ENCODE measurements at places on chromosomes 6 and 20.

DNA sequence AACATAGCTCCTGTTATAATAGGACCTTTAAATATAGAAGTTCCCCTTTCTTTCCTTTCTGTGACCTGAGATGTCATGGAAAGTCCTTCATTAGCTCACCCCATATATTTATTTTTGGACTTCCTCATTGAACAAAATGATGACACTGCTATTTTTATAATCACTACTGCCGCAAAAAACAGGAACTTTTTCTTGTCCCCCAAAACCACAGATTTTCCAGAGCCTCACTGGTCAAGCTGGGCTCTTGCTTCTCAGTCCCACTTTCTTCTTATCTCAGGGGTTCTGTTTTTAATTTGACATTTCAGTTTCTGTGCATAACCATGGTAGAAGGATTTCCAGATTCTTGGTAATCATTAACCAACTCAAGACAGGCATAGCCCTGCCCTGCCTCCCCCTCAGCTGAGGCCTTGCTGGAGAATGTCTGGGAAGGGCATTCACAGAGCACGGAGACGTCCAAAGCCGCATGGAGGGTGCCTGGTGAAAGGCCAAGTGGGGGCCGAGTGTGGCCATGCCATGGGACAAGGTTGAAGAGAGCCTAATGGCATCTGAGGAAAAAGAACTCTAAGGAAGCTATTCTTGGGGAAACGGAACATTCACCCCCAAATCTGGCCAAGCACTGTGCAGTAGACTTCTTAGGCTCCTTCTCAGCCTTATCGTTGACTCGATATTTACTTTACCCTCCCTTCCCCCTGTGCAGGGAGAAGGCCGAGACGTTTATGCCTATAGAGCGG is 73.7 kb downstream of the EDN1 start:
- no peak for DNase-seq

- DNase-seq, result no peak
Measured at GRCh38 chr6:1894954-1895353, 285.2 kb downstream of the FOXC1 start.

- DNase-seq, result peak; percentile 59
Measured at GRCh38 chr6:143368426-143368825, 82.1 kb downstream of the ADAT2 start.

GRCh38 chr20:46905364-46906125 is 10.9 kb downstream of the EYA2 start:
- no peak for DNase-seq

- DNase-seq, result peak; percentile 18
Measured at GRCh38 chr6:145829950-145830349, 15.4 kb upstream of the FBXO30 start.

DNA sequence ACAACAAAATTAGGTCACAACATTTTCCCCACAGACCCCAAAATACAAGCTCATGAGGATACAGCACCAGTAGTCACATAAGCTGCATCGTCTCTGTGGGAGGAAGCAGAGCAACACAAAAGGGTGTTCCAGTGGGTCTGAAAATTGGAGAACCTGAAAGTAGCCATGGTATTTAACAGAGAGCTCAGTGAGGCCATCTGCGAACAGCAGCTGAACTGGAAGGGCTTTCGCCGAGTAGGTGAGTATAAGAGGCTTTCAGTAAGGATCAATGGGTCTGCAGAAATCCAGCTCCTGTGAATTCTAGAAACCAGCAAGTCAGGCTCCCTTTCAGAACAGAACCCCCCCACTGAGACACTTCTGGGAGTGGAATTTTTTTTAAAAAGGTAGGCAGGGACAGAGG is 120.0 kb upstream of the RREB1 start:
- DNase-seq, result no peak

DNA sequence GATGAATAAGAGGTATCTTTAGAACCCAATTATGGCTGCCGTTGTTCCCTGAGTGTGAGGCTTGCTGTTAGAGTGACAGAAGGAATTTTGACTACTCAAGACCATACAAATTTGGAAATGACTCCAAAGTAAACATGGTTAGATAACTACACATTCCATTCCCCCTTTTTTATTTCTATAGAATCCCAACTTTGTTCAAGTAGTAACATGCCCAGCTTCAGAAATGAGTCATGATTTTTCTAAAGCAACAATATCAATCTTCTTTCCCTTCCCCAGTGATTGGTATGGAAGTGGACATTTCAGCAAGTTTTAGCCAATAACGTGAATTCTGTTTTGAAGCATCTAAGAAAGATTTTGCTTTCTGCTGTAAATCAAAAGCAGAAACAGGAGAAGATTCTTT is 37.8 kb downstream of the HCRTR2 start:
- peak; percentile 80 for DNase-seq

GRCh38 chr6:97923249-97923648 is 640.2 kb upstream of the MMS22L start:
- DNase-seq, result no peak

- peak; percentile 27 for DNase-seq
Measured at GRCh38 chr6:81655696-81656095, 96.8 kb downstream of the TENT5A start.

- DNase-seq, result no peak
Measured at GRCh38 chr6:161138543-161139303, 135.1 kb downstream of the AGPAT4 start.

DNA sequence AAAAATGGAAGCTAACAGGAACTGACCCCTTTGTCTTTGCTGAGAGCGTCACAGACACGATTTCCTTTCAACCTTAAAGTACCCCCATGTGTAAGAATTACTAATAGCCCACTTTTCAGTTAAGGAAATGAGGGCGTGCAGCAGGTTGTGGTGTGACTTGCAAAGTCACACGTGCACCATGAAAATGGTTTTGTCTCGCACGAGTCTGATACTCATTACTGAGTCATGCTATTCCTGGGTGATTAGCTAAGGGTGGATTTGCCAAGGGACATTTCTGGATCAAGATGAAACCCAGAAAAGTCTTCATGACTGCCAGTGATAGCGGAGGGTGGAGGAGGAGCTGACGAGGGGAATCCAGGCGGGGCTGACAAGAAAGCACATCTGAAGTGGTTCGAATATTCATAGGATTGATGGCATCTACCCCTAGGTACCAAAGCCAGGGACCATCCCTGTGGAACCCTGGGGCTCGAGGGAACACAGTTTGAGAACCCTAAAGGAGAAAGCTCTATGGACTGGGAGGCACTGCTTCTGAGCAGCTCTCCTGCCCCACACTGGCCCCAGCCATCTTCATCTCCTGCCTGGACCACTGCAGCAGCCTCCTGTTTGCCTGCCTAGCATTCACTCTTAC is 12.1 kb upstream of the NFATC2 start:
- DNase-seq, result peak; percentile 77

- DNase-seq, result no peak
Measured at GRCh38 chr20:31515775-31516107, 1.5 kb downstream of the HM13 start.

- no peak for DNase-seq
Measured at GRCh38 chr20:48912065-48912464, 9.4 kb upstream of the ARFGEF2 start.

Measured in fibroblast of skin of scalp (primary cell).